ENCODE measurements at places on chromosomes 16 and 17.

GRCh38 chr17:63973930-63974593 is 1.3 kb upstream of the SCN4A start:
- no peak for DNase-seq

DNA sequence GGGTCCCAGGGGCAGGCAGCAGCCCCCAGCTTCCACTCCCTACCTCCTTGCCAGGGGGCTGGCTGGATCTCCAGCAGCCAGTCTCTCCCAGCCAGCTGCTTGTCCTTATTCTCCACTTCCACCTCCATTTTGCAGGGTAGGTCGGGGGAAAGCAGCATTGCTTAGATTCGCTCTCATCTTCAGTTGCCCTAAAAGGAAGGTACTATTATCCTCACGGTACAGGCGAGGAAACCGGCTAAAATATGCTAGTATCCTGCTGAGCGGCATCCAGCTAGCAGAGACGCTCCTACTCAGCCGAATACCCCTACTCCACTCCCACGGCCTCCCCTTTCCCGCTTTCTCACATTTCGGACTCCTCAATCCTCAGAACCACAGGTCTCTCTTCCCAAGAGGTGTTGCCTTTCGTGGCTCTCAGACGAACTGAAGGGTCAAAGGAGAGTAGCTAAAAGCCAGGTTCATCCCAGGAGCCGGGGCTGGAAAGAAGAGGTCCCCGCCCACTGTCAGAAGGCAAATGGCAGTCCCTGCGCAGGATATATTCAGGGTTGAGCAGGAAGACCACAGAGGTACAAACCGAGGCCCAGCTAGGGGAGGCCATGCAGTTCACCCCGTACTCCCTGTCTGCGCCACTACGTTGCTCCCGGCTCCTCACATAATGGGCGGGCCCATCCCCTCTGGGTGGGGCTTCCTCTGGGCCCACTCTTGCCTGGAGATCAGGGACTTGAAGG is 1.7 kb upstream of the RAB11FIP4 start:
- no peak for DNase-seq

- DNase-seq, result no peak
These were observed 27.2 kb upstream of the TOB1 start for GRCh38 chr17:50893183-50893993.

- DNase-seq, result no peak
These were observed 223.1 kb downstream of the SOX9 start for GRCh38 chr17:72343911-72344310.

DNA sequence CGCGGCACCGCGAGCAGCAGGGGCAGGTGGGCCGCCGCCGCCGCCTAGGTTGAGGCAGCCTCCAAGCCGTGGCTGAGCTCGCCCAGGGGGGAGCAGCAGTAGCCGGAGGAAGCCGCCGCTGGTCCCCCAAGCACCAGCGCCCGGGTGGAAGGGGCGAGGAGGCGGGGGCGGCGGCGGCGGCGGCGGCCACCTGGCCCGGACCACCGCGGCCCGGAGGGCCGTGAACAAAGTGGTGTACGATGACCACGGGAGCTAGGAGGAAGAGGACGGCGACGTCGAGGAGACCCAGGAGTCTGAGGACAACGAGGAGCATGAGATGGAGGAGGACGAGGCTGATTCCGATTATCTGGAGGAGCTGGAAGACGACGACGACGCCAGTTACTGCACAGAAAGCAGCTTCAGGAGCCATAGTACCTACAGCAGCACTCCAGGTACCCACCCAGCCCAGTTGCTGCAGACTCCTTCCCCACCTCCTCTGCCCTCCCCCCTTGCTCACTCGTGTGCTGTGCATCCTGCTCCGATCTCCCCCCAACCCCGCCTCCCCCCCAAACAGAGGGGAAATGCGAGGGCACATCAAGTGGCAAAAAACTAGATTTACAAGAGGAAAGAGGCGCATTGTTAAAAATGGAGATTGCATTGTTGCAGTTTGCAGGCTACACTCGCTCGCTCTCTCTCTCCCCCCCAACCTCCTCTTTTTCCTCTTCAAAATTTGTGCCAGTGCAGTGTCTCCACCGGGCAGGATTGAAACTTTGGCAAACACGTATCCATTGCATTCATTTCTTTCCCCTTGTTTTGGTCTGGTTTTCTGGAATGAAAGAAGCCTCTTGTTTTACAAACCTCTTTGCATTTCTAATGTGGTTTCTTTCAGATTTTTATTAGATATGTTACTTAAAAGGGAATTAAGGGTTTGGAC is 41.8 kb upstream of the AMZ2 start:
- DNase-seq, result no peak

DNA sequence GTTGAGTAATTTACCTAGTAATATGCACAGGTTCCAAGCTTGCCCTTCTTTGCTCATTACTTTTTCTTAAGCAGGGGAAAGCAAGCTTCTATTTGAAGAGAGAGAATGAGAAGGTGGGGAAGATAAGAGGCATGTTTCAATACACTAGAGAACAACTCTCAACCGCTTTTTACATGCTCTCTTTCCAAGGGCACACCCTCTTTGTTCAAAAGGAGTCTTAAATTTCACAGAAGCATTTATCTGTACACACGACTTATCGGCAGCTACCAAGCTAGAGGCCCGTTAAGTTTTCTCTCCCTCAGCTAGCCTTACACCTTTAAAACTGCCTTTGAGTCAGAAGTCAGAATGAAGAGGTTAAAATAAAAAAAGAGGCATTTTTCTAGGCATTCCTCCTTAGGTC is 79.6 kb downstream of the STH start:
- DNase-seq, result no peak

GRCh38 chr17:2042390-2042847 is 597 bp downstream of the OVCA2 start:
- no peak for DNase-seq

DNA sequence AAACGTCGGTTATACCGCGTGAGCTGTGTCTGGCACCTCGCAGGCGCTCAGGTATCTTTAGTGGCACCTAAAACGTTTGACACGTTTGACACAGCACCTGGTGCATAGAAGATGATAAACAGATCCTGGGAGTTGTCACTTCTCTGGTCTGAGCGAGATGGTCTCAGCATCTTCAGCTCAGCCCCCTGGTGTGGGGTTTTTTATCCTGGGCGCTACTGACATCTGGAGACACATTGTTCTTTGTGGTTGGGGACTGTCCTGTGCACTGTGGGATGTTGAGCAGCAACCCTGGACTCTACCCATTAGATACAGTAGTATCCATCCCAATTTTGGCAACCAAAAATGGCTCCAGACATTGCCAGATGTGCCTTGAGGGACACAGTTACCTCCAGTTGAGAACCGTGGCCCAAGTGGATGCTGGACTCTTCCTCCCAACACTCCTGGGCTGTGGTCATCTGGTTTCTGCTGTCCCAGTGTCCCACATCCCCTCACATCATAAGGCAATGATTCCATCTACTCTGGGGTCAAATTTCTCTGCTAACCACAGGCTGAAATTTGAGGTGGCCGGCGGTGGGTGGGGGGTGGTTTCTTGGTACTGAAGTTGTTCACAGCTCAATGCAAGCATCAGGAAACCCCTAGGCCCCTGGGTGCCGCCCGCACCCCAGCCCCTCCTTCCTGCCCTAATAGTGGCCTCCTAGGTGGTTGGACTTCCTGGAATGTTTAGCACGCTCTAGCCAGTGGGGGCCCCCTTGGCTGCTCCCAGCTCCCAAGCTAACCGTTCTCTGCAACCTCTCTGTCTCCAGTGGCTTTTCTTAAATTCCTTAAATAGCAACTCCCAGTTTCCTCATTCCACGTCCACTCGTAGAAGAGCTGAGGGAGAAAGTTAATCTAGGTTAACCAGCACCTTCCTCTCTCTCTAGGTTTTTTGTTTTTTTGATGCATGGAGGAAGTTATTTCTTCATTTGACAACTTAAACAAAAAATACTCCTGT is 124.8 kb downstream of the ABCC1 start:
- DNase-seq, result no peak

GRCh38 chr16:13517841-13518240 is 402.1 kb upstream of the ERCC4 start:
- no peak for DNase-seq

DNA sequence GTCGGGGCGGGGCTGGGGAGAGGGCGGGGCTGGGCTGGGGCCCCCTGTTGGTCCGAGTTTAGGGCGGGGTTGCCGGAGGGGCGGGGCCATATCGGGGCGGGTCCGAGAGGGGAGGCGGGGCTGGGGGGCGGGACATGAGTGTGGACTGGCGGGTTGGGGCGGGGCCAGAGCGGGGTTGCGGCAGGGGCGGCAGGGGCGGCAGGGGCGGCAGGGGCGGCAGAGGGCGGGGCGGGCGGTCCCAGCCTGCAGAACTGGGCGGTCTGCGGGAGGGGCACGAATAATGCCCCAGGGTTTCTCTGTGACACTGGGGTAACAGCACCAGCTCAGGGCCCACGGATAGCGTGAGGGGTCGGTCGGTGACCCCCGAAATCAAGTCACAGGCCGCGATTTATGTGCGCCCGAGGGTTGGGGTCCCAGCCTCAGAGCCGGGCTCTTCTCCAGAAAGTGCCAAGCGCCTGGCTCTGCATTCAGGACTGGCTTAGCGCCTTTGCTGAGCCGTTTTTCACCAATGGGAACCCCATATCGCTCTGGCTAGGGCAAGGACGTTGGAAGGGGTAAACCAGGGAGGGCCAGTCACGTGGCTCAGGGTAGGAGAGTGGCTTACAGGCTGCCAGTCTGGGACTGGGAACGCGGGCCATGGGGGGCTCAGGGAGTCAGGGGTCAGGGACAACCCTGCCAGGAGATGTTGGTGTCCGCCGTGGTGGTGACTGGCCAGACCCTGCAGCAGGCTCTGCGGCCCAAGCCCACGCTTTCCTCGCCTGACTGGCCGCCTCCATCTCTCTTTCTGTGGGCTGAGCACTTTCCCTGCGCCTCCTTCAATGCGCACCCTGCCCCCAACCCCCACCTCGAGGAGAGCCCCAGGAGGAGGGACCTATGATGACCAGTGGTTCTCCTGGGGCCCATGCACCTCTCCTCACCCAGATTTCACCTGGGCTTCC is 1.2 kb upstream of the METTL26 start:
- no peak for DNase-seq

- DNase-seq, result no peak
These were observed 1.4 kb downstream of the DDX42 start for GRCh38 chr17:63775420-63775819.

- DNase-seq, result no peak
These were observed 759.1 kb upstream of the RBFOX1 start for GRCh38 chr16:6573577-6573976.

- no peak for DNase-seq
These were observed 23.4 kb downstream of the HAPSTR1 start for GRCh38 chr16:9114842-9115241.

- DNase-seq, result no peak
These were observed 13.0 kb downstream of the C16orf87 start for GRCh38 chr16:46817961-46818360.

- DNase-seq, result no peak
These were observed 627.6 kb downstream of the MAF start for GRCh38 chr16:78972986-78973385.

DNA sequence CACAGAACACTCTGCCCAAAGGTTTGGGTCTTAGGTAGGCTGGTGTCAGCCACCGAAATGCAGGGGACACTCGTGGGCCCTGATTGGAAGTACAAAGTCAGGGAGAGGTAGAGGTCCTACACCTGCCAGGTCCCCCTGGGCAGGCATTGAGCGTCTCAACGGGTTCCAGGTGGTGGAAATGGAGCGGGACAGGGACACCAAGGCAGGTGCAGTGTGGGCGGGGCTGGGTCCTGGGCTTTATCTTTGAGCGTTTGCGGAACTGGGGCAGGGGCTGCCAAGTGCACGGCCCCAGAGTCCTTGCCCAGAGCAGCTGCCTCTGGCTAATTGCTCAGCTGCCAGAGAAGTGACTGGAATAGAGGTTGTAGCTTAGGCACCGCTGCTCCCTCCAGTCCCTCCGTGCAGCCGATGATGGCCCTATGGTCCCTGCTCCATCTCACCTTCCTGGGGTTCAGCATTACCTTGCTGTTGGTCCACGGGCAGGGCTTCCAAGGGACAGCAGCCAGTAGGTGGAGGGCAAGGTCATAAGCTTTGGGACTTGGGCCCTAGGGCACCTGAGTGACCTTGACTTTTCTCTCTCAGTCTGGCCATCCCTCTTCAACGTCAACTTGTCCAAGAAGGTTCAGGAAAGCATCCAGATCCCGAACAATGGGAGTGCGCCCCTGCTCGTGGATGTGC is at the start of gene ZACN:
Gene ZACN (plus strand): TSS at position 323 of the 675 bp plus-strand sequence. CDS start 83 bp downstream, at position 406.
- DNase-seq, result no peak

- no peak for DNase-seq
These were observed 27.7 kb upstream of the CCDC182 start for GRCh38 chr17:57772774-57773173.

- DNase-seq, result no peak
These were observed 327.9 kb downstream of the HS3ST4 start for GRCh38 chr16:26019381-26020242.

GRCh38 chr16:23516366-23517137 is 6.3 kb upstream of the GGA2 start:
- no peak for DNase-seq

DNA sequence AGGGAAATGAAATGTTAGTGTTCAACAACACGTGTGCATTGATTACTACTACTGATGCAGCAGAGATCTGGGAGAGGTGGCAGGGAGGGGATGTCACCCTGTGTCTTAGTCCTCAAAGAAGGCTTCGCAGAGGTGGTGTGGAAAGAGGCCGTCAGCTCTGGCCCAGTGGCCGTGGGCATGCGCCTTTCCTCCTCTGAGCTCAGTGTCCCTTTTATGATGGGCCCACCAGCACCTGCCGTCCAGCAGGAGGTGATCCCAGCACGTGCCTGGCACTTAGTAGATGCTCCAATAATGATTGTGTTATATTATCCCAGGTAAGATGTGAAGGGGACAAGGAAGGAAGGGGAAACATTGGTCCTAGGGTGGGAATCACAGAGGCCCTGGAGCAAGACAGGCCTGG is 106.2 kb downstream of the CLEC16A start:
- DNase-seq, result no peak

DNA sequence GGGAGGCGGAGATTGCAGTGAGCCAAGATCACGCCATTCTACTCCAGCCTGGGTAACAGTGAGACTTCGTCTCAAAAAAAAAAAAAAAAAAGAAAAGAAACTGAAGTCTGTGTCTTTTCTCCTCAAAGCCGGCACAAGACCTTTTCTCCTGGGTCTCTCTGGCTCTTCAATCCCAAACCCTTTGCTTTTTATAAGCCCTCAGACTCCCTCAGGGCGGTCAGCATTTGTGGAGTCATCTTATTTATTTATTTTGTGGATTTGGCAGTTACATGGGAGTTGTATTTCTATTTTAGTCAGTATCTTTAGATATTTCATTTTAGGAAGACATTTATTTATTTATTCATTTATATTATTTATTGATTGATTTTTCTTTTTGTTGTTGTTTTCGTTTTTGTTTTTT is 57.7 kb upstream of the MAP3K14 start:
- DNase-seq, result no peak

DNA sequence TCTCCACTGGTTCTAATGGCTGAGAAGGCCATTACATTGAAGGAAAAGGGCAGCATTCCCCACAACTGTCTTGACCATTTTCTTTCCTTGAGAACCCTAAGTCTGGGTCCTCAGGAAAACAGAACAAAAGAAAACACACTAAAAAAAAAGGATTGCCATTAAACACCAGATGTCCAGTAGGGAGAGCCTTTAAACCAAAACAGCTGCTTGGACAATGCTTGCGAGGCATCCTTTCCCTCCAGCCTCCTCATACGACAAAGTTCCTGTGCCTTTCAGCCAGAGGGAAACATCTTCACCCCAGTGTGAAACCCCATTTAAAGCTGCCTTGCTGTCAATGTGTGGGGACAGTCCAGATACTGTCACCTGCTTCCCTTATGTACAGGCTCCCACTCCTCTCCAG is 74.3 kb downstream of the MMD start:
- DNase-seq, result no peak

Data from cortex of kidney (tissue), 1 donor.